ENCODE measurements at places on chromosomes 3 and 15. TPM values are rescaled to one million over a fixed set of nuclear protein-coding genes. Genes with fewer than 3 reads are reported as not detected.
A peak's percentile ranks its signal among the peaks of the same experiment; 100 is the strongest.

CP gene
- 2.1 TPM for polyA plus RNA-seq

DNA sequence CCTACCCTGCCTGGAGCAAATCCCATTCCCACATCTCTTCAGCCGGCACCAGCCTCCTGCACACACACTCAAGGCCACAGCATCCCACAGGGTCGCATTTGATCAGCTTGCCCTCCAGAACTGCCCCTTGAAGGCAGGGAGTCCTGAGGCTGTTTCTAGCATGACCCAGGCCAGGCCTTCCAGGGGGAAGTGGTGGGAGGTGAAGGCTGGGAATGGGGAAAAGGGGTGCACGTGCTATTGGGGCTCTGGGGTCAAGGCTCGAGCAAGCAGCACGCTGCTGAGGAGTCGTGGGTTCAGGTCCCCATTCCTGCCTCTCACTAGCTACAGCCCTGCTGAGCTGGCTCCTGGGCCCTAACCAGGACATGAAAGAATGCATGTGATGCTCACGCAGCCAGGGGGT lies 24.9 kb downstream of the SEMA7A start:
- no peak for DNase-seq

DNA sequence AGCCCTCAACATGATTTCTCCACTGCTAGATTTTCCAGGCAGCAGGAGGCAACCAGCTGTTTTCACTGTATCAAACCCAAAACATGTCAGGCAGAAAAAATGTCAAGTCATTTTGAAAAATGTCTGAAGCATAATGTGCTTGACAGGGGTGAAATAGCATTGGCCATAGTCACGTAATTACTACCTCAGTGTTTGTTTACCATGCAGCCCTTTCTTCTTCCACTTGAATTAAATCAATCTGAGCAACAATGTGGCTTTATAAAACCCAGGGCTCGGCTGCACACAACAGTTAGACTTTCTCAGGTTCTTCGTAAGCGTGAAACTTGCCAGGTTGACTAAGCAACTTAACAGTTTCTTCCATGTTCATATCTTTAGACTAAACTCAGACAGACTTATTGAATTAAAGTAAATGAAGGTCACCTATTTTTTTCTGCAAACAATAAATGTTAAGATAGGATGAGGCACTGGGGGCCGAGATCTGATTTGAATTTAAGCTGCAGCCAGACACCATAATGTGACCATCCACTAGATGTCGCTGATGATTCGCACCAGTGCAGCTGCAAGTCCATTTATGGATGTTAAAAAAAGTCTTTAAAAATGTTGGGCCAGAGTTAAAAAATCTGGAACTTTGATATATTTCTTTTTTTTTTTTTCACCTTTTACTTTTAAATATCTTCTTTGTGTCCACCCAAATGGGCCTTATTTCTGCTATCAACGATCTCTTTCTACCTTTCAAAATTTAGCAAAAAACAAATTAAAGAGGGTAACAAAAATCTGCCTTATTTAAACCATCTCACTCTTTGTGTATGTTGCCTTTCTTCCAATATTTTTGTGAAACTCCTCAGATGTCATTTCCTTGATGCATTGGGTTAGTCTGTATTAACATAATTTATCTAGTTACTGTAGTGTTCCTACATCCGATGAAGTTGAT lies 305.9 kb downstream of the CACNA2D3 start:
- DNase-seq, result peak; percentile 87

GRCh38 chr15:81362790-81363189 lies 11.2 kb downstream of the TMC3 start:
- DNase-seq, result no peak

DNA sequence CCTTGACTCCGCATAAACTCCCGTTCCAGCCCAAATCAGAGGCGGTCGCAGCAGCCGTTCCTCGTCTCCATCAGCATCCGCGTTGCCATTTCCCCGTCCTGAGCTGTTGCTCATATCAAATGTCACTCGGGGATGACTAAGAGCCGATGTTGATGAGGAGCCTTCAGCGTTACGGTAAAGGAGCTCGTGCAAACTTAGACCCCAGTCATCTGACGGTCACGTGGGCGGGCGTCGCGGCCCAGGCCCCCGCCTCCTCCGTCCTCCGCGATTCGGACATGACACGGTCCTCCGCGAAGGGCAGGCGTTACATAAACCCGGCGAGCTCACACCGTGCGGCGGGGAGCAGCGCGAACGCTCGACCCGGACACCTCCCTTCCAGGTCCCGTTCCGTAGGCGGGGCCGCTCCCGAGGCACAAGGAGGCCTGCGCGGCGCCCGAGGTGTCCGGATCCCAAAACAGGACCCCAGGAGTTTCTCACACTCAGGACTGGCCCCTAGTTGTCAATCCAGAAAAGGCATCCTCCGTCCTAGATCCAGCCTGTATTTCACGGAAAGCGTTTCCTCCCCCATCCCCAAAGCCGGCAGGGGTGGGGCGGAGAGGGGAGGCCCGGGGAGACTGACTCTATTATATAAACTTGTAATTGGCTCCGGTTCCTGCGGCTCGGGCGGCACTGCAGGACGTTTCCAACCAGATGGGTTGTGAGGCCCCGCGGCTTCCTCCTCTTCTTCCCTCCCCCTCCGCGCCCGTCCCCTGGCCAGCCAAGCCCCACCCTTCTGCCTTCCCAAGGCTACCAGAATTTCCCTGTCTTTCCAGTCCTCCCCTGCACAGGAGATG lies 100.0 kb upstream of the IGF1R start:
- DNase-seq, result peak; percentile 81

GPR160 gene
- polyA plus RNA-seq, result 2.1 TPM
